Activated naive CD8-positive, alpha-beta T cell treated with anti-CD3 and anti-CD28 coated beads, Interleukin-2, amount 10 ng/mL, durations not matched to agents 7 days and 5 days (primary cell): ENCODE measurements at places on chromosomes 7 and 10.

GRCh38 chr7:27224983-27225934, 17.3 kb upstream of the EVX1 start:
- no peak for DNase-seq

GRCh38 chr10:120495226-120496009, 38.4 kb downstream of the PLPP4 start:
- no peak for DNase-seq

DNA sequence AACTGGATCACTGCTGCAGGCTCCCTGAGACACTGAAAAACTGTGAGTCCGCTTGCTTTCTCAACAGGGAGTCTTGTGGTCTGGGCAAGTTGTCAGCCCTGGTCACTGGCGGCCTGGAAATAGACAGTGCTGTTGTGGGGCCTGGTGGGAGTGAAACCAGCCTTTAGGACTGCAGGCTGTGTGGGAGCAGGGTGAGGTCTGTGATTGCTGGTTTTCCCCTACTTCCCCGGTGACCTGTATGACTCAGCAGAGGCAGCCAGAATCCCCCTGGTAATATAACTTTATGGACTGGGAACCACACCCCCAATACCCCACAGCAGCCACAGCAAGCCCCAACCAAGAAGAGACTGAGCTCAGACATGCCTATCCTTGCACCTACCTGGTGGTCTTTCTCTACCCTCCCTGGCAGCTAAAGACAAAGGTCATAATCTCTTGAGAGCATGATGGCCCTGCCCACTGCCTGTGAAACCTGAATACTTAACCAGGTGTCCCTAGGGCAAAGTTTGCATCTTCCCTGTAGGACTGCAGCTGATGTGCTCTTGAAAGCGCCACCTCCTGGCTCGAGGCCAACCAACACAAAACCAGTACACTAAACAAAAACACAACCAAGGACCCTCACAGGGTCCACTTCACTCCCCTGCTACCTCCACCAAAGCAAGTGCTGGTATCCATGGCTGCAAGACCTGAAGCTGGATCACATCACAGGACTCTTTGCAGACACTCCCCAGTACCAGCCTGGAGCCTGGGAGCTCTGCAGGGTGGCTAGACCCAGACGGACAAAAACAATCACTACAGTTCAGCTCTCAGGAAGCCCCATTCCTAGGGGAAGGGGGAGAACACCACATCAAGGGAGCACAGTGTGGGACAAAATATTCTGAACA, 7.2 kb upstream of the ADAM22 start:
- DNase-seq = no peak

- DNase-seq = no peak
These were observed 324.8 kb downstream of the SFMBT2 start for GRCh38 chr10:7085913-7086589.

DNA sequence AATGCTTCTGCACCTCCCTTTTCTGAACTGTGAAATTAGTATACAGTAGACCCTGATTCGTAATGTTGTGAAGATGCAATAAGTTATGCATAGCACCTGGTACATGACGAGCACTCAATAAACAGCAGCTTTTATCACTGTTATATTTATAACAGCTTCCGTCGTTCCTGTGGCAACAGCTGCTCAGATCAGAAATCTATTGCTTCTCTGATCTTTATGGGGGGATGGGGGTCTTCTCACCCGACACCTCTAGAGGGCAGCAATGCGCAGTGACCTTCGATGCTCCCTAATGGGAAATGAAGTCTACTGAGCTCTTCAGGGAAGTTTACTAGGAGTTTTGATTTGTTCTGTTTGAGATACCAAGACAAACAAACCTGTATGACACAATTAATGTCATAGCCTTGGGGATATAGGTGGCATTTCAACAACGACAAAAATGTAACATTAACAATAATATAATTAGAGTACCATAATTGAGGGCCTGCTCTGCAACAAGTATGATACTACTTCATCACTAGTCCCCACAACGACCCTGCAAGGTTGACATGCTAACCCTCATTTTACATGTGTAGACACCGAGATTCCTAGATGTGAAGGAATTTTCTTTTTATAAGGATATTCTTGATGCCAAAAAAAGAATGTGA, 289.6 kb downstream of the SFMBT2 start:
- peak; percentile 71 for DNase-seq

DNA sequence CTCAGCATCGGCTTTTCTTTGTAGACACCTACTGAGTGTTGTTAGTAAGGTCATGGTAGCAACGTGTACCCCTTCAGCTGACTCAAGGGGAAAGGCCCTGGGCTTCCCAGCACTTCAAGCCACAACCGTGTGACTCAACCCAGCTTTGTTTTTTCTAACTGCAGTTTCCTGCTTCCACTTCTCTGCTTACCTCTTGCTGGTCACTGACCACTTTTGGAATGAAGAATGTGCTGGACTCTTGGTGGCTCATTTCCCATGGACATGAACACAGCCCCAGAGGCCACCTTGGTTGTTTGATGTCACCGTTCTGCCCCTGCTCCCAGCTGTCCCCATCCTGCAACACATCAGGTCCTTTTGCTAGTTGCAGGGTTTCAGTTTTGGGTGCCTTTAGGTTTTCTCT, 69.5 kb upstream of the ZNF438 start:
- DNase-seq = peak; percentile 41

GRCh38 chr7:44897309-44897708, 12.0 kb upstream of the PURB start:
- no peak for DNase-seq

DNA sequence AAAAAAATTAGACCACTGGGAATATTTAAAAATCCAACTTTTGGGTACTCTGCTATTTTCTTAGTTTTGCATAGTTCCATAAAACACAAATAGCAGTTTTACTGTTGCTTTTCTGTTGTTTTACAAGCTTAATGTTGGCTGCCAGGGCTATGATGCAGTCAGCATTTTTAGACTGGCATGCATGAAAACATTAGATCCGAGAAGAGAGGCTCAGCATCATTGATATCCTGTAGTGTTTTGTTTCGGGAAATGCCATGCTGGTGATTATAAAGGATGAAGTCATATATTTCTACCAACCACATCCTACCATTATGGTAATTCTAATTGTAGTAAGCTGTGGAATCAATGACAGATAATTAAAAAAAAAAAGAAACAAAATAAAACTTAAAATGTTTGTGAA, 104.6 kb downstream of the MBL2 start:
- DNase-seq = no peak

- DNase-seq = no peak
These were observed 49.0 kb upstream of the EN2 start for GRCh38 chr7:155408651-155409586.

DNA sequence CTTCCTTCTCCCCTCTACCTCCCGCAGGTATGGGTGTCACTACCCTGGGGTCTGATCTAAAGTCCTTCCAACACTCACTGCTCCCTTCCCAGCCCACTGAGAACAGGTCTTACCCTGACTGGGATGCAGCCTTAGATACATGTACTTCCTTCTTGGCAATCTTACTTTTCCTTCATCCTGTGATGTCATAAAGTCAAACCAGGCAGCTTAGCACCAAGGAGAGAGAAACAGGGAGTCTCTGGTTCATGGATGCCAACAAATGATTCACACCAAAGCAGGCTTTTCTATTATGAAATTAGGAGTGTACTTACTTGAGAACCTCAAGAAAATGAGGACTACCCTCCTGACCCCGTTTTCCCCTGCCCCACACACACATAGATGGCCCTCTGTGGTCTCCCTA, 111.0 kb upstream of the KMT2E start:
- DNase-seq = no peak

DNA sequence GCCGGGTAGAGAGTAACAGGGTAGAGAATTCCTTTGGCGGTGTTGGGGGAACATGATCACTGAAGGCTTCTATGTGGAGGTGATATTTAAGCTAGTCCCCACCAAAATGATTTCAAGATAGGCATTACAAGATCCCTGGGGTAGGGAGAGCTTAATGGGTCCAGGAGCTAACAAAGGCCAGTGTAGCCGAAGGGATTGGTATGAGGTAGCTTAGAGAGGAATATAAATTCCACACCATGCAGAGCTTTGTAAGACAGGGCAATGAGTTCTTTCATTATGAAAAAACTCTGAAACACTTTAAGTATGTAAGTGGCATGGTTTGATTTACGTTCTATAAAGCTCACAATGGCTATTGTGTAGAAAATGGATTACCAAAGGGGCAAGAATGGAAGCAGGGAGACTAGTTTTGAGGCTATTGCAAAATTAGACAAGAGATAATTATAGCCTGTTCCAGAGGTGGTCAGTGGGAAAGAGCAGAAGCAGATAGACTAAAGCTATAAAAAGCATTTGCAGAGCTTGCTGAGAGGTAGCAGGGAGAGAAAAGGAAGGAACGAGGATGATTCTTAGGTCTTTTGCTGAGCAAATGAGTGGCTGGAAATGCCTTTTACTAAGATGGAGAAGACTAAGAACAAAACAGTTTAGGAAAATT, 119.7 kb upstream of the SLC25A13 start:
- no peak for DNase-seq

DNA sequence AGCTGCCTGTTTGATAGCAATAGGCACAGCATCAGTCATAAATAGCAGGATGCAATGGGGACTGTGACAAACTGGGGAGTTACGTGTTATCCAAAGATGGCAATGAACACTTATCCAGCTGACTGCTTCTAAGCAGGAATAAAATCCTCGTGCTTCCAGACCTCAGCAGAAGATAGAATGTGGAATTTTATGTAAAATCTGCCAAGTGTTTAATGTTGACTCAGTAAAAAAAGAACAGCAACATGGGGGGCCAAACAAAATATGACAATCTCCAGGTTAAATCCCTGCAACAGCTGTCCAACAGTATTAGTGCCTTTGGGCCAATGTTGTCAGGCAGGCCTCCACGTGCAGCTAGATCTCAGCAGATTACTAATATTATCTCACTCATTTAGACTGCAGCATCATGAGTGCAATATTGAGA, 127.3 kb downstream of the SEMA3C start:
- no peak for DNase-seq

DNA sequence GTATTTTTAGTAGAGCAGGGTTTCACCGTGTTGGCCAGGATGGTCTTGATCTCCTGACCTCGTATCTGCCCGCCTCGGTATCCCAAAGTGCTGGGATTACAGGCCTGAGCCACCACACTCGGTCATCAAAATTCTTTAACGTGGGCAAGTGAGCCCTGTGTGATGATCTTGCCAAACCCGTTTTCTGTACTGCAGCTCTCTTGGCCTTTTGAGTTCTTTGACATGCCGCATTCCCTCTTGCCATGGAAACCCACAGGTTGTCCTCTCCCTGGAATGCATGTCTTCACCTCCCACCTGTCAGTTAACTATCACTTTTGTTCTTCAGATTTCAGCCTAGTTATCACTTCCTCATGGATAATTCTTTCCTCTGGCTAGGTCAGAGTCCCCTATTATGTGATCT, 5.0 kb downstream of the NUP205 start:
- no peak for DNase-seq

- no peak for DNase-seq
These were observed 106.4 kb downstream of the BMPER start for GRCh38 chr7:34011696-34012095.

DNA sequence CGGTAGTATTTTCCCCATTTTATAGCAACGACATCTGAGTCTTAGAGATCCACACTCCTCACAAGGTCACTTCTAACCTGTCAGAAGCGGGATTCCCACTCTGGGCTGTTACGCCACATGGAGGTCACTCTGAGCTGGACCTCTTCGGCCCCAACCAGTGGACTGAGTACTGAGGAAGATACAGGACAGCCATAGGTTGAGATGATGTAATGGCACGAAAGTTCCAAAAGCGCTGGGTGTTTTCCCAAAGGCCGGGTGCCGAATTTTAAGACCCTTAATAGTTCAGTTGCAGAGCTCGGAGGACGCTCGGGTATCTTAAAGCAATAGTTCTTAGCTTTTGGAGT, 699 bp downstream of the GHITM start:
- DNase-seq = no peak

- no peak for DNase-seq
These were observed 20.6 kb downstream of the ZDHHC6 start for GRCh38 chr10:112426111-112426510.

DNA sequence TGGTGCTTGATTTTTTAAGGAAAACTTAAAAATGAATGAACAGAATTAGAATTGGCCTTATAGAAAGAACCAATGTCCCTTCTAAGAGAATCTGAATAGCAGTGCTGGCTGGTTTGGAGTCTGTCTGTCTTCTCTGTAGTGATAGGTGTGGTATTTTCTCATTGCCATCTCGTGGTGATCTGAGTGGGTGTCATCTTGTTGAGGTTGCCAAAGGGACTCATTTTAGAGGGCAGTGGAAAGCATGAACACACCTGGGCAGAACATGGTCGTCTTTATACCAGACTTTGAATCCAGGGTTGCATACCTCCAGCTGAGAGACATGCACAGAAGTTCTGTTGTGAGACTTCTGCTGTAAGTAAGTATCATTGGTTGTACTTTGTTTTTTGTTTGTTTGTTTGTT, 15.8 kb downstream of the CUL1 start:
- no peak for DNase-seq

DNA sequence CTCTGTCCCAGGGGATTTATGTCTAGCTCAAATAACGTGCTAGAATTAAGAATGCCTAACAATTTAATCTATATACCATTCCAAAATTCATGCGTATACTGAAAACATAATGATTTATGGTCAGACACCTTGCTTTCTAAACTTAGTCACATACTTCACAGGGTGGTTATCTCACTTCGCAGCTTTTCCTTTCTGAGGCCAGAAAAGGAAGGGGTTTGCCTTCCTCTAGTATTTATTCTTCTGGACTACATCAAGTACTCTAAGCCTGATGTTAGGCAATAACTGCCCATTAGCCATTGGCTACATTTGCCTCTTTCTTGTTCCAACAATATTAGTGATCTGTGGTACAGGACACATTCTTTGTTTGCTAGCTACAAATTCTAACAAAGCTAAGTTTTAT, 72.6 kb upstream of the FHIP2A start:
- no peak for DNase-seq

- DNase-seq = no peak
These were observed 19.5 kb downstream of the CPVL start for GRCh38 chr7:29126804-29127203.

GRCh38 chr10:96238646-96239623, 32.4 kb downstream of the BLNK start:
- DNase-seq = no peak

- DNase-seq = peak; percentile 84
These were observed at the start of gene OGDHL for GRCh38 chr10:49761789-49762565. Gene OGDHL, minus strand, starts transcription at chr10:49762323. Its CDS starts 3,731 bp downstream, at chr10:49758592.

DNA sequence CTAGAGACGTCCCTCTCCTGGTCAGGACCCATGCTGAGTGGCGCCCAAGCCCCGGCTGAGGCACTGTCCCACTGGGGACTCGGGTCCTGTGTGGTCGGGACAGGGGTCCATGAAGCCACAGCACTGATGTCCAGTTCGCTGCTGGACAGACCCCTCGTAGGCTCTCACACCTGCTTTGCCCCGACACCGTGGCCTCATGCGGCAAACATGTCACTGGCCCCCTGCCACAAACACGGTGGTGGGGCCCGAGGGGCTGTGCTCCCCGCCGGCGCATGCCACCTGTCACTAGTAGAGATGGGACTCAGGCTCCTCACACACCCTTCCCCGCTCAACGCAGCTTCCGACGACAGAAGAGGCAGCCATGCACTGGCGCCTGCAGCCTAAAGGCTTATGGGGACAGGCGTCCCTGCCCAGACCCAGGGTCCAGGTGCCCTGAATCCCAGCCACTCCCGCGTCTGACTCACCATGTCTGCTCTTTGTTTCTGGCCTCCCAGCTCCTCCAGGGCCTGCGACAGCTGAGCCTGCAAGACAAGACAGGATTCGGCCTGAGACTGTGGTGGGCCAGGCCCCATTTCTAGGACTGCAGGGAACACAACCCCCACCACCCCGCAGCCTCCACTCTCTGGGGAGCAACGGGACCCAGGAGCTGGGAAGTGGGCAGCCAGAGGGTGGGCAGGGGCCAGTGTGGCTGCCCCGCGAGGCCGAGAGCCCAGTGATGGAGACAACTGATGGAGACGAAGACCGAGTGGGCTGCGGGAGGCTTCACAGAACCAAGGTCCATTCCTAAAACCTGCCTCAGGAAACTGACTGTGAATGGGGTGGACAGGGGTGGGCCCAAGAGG, 230.9 kb downstream of the MAD1L1 start:
- DNase-seq = peak; percentile 29
